ENCODE measurements at places on chromosomes 16 and 17. TPM values are rescaled to one million over a fixed set of nuclear protein-coding genes. Genes with fewer than 3 reads are reported as not detected.

GRCh38 chr17:57689254-57689653 is 55.8 kb downstream of the CCDC182 start:
- DNase-seq, result no peak

DNA sequence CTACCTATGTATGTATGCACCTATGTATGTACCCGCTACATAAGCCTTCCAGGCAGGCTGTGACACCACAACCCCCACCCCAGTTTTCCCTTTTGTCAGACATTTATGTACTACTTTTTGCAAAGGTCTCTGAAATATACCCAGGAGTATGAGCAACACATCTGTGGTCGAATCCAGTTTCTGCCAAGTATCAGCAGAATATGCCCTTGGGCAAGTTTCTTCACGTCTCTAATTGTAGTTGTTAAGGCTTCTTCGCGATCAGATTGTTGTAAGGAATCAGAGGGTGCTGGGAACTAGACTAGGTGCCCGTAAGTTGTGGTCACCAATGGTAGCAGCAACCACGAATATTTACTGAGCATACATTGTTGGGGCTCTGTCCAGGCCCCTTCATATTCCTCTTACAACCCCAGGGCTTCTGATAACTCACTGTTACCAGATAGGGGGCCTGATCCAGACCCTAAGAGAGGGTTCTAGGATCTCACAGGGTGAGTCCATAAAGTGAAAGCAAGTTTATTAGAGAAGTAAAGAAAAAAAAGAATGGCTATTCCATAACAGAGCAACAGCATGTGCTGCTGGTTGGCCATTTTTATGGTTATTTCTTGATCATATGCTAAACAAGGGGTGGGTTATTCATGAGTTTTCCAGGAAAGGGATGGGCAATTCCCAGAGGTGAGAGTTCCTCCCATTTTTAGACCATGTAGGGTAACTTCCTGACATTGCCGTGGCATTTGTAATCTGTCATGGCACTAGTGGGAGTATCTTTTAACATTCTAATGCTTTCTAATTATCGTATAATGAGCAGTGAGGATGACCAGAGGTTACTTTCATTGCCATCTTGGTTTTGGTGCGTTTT is 16.6 kb downstream of the NUDT7 start:
- no peak for DNase-seq

GRCh38 chr17:69358688-69359596 is 32.0 kb upstream of the ABCA5 start:
- DNase-seq, result no peak

DNA sequence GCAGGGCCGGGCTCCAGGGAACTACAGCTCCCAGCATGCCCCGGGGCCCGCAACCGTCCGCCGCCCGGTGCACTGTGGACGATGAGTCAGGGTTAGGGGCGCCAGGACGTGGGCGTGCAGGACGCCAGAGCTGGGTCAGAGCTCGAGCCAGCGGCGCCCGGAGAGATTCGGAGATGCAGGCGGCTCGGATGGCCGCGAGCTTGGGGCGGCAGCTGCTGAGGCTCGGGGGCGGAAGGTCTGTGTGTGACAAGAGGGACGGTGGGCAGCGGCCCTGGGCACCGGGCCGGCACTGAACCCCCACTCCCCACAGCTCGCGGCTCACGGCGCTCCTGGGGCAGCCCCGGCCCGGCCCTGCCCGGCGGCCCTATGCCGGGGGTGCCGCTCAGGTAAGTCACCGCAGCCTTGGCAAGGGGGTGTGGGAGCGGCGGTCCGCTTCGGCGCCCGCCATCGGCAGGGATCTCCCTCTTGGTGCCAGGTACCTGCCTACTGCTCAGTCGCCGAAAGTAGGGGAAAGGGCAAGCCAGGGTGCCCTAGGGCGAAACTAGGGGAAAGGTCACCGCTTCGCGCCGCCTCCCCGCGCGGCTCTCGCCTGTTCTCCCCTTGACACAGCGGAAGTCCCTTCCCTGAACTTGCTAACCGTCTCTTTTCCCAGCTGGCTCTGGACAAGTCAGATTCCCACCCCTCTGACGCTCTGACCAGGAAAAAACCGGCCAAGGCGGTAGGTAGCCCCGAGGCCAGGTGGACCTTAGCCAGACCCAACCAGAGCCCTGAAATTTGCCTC is at the start of the genes ACADVL and DLG4:
Gene ACADVL, plus strand, starts transcription at position 127 of the 781 bp plus-strand sequence. Its CDS starts 47 bp downstream, at position 174.
Gene DLG4, minus strand, starts transcription at position 25 of the 781 bp plus-strand sequence.
- DNase-seq, result peak; percentile 96

DNA sequence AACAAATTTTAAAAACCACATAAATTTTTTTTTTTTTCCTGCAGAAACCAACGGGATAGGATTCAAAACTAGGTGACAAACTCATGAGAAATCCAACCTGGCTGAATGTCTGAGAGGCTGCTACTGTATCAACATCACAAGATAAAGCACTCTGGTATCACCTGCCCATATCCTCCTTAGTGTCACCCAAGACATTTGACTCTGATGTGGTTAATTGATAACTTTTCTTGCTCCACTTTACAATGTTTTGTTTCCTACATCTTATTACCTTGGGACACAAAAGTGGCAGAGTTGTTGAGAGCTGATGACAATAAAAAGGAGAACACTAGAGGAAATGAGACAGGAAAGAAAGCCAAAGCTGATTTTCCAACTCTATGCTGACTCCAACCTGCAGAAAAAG is 4.0 kb upstream of the FBXL20 start:
- no peak for DNase-seq

DNA sequence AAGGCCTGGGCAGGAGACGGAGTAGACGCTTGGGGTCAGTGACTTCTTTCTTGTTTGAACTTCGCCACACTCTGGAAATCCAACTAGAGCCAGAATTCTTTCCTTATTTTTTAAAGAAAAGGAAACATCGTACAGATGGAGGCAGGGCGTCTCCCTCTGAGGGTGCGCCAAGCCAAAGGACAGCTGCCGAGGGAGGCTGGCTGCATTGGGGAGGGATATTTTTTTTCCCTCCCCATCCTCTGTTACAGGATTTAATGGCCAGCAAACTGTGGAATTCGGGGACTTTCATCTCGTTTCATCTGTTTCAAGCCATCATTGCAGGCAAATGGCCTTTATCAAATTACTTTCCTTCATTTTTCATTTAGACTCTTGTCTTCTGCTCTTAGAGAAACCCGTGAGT is 15.9 kb downstream of the CDK5R1 start:
- DNase-seq, result no peak

GRCh38 chr17:69907132-69907847 is 167.7 kb upstream of the KCNJ16 start:
- no peak for DNase-seq

GRCh38 chr17:68886401-68886800 is 68.8 kb downstream of the ABCA8 start:
- no peak for DNase-seq

DNA sequence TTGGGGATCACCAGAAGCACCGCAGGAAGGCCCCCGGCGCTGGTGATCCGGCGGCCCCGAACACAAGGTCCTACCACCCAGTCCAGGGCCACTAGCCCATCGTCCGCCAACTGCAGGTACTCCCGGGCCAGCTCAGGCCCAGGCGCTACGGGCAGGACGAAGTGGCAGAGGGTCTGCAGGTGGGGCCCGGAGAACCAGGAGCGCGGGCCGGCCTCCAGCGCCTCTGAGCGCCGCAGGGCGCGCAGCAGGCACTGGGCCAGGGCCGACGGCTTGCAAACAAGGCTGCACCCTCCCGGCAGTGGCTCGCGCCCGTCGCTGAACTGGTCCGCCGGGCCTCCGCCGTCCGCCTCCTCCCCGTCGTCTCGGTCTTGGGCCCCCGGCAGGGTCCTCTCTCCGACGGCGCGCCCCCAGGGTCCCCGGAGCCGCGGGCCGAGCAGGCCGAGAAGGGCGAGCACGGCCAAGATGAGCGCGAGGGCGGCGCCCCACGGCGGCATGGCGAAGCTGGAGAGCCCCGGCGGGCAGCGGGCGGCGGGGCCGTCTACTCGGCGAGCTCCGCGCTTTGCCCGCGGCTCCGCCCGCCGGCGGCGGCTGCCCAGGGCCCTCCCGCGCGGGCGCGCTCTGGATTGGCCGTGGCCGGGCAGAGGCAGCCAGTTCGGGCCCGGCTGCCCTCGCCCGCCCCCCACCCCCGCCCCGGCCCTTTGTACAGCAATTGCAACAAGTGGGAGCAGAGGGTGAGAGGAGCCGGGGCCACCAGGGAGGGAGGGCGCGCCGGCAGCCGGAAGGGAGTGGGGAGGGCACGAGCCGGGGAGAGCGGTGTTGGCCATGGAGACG is at the start of gene ABHD15:
Gene ABHD15, minus strand, starts transcription at position 565 of the 831 bp plus-strand sequence. Its CDS starts 71 bp downstream, at position 494.
- DNase-seq, result peak; percentile 55

DNA sequence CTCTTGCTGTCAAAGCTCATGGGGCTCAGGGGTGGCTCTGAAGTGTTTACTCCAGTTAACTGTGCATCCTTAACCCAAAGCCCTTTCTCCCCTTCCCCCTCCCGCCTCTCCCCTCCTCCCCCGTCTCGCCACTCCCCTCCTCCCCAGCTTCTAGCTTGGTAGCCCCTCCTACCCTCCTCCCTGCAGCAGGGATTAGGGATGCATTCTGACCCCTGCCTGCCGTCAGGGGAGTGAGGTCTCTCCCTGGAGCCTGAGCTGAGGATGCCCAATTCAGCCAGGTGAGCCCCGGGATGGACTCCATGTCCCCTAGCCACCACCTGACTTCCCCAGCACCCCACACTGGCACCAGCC is 1.6 kb downstream of the HS3ST6 start:
- DNase-seq, result no peak

- no peak for DNase-seq
These were observed at the start of gene MEOX1 for GRCh38 chr17:43661699-43662412. TSS of gene MEOX1 (minus strand) at chr17:43661922. CDS start at chr17:43661534, 388 bp downstream.

DNA sequence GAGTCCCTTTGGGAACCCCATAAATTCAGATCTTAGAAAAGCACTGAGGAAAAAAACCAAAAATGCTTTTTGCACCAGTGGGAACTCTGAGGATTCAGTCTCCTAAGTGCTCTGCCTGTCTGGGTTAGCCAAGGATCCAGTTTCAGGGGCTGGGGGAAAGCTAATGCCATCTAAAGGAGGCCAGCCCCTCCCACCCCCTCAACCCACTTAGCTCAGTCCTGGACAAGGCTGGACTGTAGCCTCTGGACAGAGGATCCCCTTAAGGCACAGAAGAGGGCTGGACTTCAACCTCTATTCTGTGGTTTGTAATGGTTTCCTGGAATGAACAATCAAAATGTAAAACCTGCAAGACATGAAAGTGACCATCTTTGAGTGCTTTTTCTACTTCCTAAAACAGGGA is 356.1 kb upstream of the ZFHX3 start:
- DNase-seq, result no peak

DNA sequence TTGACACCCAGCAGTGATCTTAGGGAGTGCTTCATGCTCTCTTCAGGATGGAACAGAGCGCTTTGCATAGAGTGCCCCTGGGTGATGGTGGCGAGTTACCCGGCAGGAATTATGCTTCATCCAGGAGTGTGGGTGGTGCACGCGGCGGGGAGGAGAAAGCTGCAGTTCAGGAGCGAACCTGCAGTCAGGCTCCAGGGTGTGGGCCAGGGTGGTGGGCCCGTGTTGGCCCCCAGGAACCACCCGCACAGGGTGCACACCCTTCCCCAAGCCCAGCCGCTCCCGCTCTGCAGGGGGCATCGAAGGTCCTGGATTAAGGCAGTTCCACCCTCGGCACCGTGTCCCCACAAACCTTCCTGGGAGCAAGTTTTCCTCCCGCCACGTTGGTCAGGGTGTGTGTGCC is 3.9 kb downstream of the RAB40C start:
- DNase-seq, result no peak

- DNase-seq, result no peak
These were observed 64.2 kb downstream of the BMERB1 start for GRCh38 chr16:15498427-15499175.

- DNase-seq, result no peak
These were observed 11.1 kb downstream of the PITPNM3 start for GRCh38 chr17:6545291-6545690.

- peak; percentile 39 for DNase-seq
These were observed 204.6 kb downstream of the SEC14L1 start for GRCh38 chr17:77345260-77345910.

DNA sequence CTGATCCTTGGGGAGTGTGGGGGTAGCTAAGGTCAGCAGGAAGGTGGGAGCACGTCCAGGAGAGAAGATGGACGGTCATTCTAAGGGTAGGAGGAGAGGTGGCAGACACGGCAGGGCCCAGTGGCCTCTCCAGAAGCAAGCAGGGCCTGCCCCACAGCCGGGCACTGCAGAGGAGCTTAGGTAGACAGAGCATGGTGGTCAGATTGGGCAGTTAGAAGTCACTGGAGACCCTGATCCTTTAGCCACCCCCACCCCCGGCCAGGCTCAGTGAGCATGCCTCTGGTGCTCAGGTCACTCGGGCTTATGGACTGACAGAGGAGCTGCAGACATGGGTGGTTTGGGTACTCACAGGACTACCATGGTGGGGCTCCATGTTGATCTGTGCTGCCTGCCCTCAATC is 26.3 kb downstream of the NLRP1 start:
- no peak for DNase-seq

UMOD gene
- not detected for total RNA-seq

CD79B gene
- total RNA-seq, result 7.9 TPM

DNAH2 gene
- 0.98 TPM for total RNA-seq

CLEC19A gene
- not detected for total RNA-seq

TM4SF5 gene
- not detected for total RNA-seq

KRTAP2-3 gene
- total RNA-seq, result not detected

SCARF1 gene
- total RNA-seq, result 4.2 TPM

CTRL gene
- 1.0 TPM for total RNA-seq

ARHGAP23 gene
- 25.2 TPM for total RNA-seq

CES5A gene
- not detected for total RNA-seq

MYH2 gene
- not detected for total RNA-seq
